ENCODE measurements at places on chromosomes 7 and 10. TPM values are rescaled to one million over a fixed set of nuclear protein-coding genes. Genes with fewer than 3 reads are reported as not detected.

The COL13A1 gene
- total RNA-seq: 3.7 TPM

The AQP1 gene
- not detected for total RNA-seq

The RARRES2 gene
- not detected for total RNA-seq

The HEPACAM2 gene
- not detected for total RNA-seq

The INHBA gene
- total RNA-seq: 121 TPM

The MSMB gene
- total RNA-seq: not detected

The MMD2 gene
- not detected for total RNA-seq

The INMT gene
- total RNA-seq: not detected

The OR6B1 gene
- total RNA-seq: not detected

The ABCC2 gene
- total RNA-seq: 0.39 TPM

The TMEM213 gene
- not detected for total RNA-seq

The CPN1 gene
- not detected for total RNA-seq

The CASP7 gene
- 12.4 TPM for total RNA-seq

The NACAD gene
- total RNA-seq: 3.4 TPM

The KCNMA1 gene
- total RNA-seq: 1.3 TPM

The GRM8 gene
- not detected for total RNA-seq

The CDC14C gene
- total RNA-seq: not detected

The WNT16 gene
- not detected for total RNA-seq

The TMEM176B gene
- total RNA-seq: not detected

The ATP5MK gene
- 308 TPM for total RNA-seq

The GRM3 gene
- total RNA-seq: not detected

The DENND11 gene
- total RNA-seq: 7.6 TPM

The YWHAG gene
- 65.1 TPM for total RNA-seq

The NKX2-3 gene
- not detected for total RNA-seq

The CPA4 gene
- 10.8 TPM for total RNA-seq

The TAS2R4 gene
- 0.61 TPM for total RNA-seq

The UNC5B gene
- 12.6 TPM for total RNA-seq

The MYO3A gene
- not detected for total RNA-seq

The DGKI gene
- not detected for total RNA-seq

The INSYN2A gene
- 0.23 TPM for total RNA-seq

The PLXDC2 gene
- 3.0 TPM for total RNA-seq
